Iris pigment epithelial cell (primary cell): ENCODE measurements at places on chromosomes 1 and 21.

- DNase-seq = no peak
Measured at GRCh38 chr1:62177621-62178020, 17.0 kb upstream of the L1TD1 start.

GRCh38 chr1:96214982-96215381 is 506.6 kb upstream of the PTBP2 start:
- DNase-seq = no peak

GRCh38 chr1:114379987-114380386 is 131.0 kb downstream of the TRIM33 start:
- no peak for DNase-seq

DNA sequence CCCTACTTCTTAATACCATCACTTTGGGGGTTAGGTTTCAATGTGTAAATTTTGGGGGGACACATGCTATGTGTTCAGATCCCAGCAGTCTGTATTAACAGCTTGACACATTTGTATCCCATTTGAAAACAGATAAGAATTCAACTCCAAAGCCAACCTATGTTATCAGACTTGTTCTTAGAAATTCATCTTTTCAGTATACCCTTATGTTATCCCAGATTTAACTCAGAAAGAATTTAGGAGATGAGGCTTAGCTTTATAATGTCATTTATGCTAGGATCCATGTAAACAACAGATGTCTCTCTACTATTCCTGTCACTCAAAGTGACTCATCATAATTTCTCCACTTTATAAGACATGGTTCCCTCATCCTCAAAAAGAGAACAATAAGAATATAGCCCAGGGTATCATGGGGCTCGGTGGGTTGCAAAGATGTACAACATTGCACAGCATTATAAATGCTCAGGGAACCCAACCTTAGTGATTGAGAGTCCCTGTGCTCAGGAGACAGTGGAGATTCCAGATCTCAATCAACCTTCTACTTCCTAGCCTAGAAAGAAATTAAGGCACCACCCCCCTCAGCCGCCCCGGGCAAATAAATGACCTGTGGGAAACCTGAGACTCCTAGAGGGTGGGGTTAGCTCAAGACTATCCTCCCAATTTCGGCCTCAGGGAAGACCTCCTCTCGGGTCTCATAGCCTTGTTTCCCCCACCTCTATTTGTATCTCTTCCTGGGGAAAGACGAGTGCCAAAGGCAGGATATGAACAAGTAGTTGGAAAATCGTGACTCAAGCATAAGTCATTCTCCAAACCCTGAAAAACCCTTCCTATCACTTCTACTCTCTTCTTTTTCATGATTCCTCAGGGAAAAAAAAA is 265.1 kb upstream of the CAMK1G start:
- peak; percentile 17 for DNase-seq

- DNase-seq = no peak
Measured at GRCh38 chr1:186775036-186775435, 53.7 kb upstream of the PLA2G4A start.

GRCh38 chr1:64759968-64760367 is 15.1 kb downstream of the RAVER2 start:
- DNase-seq = no peak

- DNase-seq = peak; percentile 34
Measured at GRCh38 chr1:50977575-50978143, 7.6 kb downstream of the CDKN2C start.

DNA sequence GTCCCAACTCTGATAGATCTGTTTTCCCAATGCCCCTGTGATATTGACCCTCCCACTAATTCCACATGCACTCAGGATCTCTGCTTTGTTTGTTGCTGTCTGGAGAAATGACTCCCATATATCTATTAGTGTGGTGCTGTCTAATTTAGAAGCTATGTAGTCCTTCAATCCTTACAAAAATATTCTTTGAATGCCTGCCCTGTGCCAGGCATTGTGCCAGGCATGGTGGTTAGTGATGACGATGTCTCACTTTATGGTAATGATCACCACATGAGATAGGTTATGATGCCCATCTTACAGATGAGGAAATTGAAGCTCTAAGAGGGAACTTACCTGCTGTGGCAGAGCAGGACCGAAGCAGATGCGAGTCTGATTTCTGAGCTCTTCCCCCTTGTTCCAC is 12.9 kb downstream of the MYOG start:
- no peak for DNase-seq

GRCh38 chr1:101219924-101220870 is 16.6 kb upstream of the S1PR1 start:
- DNase-seq = no peak

GRCh38 chr21:41283211-41283818 is 33.3 kb upstream of the FAM3B start:
- DNase-seq = peak; percentile 84

DNA sequence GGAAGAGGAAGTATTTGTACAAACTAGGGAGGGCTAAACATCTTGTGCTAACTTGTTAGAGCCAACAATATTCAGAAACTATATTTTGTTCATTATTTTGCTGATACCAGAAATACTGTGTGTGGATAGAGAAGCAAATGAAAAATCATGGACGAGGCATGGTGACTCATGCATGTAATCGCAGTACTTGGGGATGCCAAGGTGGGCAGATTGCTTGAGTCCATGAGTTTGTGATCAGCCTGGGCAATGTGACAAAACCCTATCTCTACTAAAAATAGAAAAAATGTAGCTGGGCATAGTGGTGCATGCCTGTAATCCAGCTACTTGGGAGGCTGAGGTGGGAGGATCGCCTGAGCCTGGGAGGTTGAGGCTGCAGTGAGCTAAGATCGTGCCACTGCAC is 13.4 kb downstream of the LRRC41 start:
- no peak for DNase-seq

DNA sequence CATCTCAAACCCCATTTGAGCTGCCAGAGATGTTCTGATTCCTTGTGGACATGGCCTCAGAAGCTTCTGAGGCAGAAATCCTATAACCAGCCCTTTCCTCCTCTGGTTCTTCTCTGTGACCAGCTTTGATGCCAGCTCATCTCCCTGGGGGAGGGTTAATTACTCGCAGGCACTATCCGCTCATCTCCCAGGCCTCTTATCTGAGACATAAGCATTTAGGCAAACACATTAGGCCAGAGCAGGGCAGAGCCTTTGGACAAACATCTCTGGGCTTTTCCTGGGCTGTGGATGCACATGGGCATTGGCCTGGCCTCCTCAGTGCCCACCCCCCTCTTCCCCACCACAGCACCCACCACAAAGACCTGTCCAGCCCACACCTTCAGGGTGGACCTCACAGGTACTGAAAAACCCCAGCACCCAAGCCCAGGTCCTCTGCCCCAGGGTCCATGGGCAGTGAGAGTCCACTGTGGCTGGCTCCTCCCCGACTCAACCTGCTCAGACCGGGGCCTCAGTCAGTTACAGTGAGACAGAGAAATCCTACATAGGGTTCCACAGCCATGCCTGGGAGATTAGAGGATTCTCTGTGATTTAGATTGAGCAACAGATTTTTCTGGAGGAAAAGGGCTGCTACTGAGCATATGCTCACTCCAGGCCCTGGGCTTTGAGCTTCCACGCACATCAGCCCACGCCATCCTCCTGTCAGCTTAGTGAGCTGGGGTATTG is 26.9 kb downstream of the IGSF21 start:
- DNase-seq = no peak

- DNase-seq = peak; percentile 44
Measured at GRCh38 chr1:23483321-23484252, at the start of gene ASAP3. Gene ASAP3, minus strand, starts transcription at chr1:23484179. Its CDS starts 46 bp downstream, at chr1:23484133.

- DNase-seq = no peak
Measured at GRCh38 chr1:191870490-191870889, 287.8 kb upstream of the RGS18 start.

GRCh38 chr21:45285266-45285931 is 2.3 kb downstream of the POFUT2 start:
- no peak for DNase-seq

DNA sequence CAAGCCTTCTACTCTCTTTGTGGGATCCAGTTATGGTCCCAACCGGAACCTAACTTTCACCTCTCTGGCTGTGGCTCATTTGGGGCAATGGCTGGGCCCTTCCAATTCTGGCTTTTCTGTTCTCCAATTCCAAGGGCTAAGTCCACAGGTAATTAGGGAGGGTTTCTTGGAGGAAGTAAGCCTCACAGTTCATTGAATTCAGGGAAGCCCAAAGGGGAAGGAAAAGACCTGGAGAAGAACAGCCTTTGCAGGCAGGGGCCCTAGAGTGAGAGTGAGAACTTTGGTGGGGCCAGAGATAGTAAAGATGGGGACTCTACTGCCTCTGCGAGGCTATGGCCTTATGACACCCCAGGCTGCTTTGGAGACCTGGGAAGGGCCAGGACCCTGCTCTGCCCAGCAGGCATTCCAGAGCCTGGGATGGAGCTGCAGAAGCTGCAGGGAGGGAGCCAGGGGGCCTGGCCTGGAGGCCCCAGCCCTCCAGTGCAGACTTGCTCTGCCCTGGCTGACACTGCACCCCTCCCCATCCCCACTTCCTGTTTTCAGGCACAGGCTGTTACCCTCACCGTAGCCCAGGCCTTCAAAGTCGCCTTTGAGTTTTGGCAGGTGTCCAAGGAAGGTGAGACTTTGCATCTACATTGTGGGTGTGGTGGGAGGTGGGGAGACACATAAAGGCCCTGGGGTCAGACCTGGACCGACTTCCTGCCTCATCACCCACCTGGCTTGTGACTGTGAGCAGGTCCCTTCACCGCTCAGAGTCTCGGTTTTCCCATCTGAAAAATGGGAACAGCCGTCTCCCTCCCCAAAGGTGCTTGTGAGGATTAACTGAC is 18.9 kb downstream of the LDLRAP1 start:
- DNase-seq = no peak

- peak; percentile 64 for DNase-seq
Measured at GRCh38 chr1:174021591-174022079, 522 bp downstream of the RC3H1 start.

DNA sequence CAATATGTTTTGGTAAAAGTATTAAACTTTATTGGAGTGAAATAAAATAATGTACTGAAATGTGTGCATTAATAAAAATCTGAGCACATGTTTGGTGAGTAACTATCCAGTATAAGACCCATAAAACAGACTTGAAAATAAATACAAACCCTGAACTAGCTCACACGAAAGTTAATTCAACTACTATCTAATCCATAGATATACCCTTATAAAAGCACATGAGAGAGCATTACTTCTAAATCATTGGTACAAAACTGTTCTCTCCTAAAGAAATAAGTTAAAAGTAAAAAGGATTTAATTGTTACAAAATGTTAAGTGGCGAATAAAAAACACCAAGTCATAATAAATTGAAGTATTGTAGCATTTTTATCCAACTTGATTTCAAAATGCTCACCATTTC is 295.6 kb downstream of the PTPRC start:
- no peak for DNase-seq

GRCh38 chr1:72693376-72693775 is 411.0 kb upstream of the NEGR1 start:
- no peak for DNase-seq

- DNase-seq = no peak
Measured at GRCh38 chr21:27586326-27586725, 619.4 kb upstream of the ADAMTS5 start.

DNA sequence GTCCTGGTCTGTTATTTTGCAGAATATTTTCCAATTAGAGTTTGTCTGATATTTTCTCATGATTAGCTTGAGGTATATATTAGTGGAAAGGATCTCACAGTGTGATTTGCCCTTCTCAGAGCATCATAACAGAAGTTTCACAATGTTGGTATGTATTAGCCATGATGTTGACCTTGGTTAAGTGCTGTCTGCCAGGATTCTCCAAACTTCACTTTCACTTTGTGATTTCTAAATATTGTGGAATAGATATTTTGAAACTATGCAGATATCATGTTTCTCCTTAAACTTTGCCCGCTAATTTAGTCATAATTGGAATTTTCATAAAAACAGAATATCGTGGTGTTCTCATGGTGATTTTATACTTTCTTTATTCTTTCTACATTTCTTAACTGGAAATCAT is 98.0 kb upstream of the DEPDC1 start:
- no peak for DNase-seq

DNA sequence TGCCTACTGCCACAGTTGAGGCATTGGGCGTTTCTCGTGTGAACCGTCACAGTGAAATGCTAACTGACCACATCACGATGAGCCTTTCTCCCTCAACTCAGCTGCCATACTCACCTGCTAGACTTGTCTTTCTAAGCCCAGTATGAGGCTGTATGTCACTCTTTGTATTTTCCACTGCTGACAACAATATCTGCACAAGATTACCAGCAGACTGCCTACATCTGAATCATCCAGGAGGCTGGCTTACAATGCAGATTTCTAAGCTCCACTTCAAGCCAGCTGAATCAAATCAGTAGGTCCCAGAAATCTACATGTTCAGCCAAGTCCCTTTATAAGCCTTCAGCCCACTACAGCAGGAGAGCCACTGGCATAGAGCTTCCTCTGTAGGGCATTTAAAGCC is 355.0 kb upstream of the DUSP10 start:
- no peak for DNase-seq

DNA sequence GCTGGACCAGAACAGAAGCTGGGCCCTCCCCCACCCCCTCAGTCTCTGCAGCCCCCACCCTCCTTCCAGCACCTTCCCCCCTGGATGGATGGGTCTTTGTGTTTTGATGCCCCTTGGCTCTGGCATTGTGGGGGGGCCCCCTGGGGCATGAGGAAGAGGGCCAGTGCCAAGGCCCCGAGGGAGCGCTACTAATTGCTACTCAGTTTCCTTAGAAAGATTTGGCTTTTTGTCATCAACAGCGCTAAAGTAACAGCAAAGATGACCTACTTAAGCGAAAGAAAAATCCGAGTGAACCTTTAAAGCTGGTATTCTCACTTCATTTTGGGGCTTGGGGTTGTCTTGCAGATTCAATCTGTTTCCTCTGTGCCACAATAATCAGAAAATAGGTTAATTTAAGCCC is 63.5 kb downstream of the SKI start:
- DNase-seq = no peak

DNA sequence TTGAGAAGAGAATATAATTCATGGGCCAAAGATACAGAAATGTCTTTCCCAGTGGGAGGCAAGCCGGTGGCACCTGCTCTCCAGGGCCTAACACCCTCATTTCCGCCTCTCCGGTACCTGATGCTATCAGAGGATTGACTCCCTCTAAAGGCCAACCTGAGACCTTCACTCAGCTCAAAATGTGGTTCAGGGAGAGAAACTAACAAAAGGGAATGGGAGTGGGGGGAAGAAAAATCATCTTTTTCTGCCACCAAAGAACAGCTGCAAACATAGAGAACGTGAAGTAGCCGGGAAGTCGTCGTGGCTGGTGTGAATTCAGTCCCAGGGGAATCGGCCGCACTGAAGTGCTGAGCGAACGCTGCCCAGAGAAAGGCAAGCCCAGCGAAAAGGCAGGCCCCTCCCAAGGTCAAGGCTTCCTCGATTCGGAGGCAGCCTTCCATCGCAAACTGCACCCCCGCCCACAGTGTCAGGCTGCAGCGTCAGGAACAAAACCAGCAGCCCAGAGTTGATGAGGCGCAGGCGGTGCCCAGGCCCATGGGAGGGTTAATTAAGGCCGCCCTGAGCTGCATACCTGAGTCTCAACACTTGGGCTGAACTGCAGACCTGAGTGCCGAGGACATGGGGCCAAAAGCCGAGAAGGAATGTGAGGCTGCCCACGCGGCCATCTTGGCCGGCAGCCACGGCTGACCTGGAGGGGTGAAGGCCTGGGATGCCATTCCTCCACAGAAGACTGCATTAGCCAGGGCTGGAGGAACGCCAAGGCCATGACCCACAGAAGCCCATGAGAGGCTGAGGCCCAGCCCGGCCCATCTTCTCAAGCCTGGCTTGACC is 160.2 kb downstream of the PSMG1 start:
- peak; percentile 65 for DNase-seq
